ENCODE measurements at places on chromosomes 1 and 21. TPM values are rescaled to one million over a fixed set of nuclear protein-coding genes. Genes with fewer than 3 reads are reported as not detected.

The UBL4B gene
- total RNA-seq = not detected

The CLCA4 gene
- total RNA-seq = not detected

The ITLN2 gene
- not detected for total RNA-seq

The WASF2 gene
- 7.9 TPM for total RNA-seq

The NTMT2 gene
- not detected for total RNA-seq

The BMP8B gene
- not detected for total RNA-seq

The KCNA3 gene
- total RNA-seq = under 0.01 TPM

DNA sequence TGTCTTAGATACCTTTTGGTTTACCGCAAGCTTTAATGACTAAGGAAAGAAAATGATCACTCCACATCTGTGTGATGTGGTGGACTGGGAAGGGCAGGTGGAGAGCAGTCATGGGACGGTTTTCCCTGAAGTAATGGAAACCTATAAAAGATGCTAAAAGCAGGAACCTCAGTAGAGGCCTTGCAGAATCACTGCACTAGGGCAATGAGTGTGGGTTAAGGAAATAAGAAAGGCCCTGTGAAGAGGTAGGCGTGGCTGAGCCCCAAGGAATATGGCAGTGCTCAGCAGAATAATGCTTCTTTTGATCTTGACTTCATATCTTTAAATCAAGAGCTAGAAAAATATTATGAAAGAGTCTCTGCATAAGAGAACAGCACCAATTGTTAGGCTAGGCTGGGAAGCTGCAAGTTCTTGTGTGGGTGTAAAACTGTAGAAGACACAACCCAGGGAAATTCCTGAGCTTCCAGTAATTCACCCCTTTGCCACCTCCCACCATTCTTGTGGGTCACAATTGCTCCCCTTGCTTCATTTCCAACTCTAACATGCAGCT, 49.9 kb downstream of the CLCA4 start:
- no peak for DNase-seq

DNA sequence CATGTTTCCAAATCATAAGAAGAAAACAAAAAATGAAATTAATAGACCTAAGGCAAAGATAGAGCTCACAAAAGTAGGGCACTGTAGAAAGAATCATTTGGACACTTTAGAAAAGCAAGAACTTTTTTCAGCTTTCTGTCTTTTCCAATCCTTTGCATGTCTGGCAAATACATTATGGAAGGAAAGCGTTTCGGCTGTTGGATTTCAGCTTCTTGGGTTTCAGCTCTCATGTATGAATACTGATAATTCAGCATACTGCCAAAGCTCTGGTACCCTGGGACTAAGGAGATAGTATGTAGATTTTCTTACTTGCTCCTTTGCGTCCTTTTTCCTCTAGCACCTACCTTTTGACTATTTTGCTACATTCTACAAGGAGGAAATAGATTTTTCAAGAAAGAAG, 375.9 kb downstream of the BRINP3 start:
- DNase-seq = no peak

GRCh38 chr21:29340228-29340627, 41.5 kb downstream of the BACH1 start:
- peak; percentile 55 for DNase-seq

DNA sequence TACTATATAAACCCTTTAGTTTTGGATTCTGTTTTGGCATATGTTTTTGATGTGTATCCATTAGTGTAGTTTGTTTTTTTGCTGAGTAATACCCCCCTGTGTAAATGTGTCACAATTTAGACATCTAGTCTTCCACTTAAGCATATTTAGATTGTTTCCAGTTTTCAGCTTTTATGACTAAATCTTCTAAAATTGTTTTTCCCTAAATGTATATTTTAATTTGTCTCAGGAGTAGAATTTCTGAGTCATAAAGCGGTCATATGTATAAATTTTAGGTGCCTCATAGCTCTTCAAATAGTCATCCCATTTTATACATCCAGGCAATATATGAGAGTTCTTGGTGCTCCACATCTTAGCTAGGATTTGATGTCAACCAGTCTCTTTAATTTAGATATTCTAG, 1348.0 kb downstream of the MRPL39 start:
- DNase-seq = peak; percentile 83

DNA sequence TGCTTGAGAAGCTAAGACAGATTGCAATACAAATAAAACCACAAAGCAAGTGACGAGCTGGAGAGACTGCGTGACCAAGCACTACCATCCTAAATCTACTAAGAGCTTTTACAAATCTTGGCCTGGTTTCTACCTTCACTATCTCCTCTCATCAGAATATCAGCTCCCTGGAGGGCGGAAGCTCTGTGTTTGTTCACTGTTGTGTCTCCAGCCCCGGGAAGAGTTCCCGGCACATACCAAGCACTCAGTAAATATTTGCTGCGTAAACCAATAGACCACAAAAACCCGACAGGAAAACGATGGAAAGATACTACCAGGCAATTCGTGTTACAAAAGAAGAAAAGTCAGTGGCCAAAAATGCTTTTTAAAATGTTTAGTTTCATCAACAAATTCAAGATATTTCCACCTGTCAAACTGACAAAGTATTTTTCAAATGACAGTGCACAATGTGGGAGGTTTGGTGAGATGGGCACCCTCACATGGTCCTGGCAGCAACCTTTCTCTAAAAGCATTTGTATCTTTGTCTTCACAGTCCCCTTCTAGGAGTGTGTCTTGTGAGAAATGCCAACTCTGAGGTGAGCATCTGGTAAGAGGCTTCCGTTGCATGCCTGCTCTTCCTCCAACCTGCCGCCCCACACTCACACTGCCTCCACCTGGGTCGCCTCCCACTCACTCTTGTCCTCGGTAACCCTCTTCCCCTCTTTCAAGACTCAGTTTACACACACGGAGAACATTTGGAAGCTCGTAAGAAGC, 34.7 kb downstream of the SLC1A7 start:
- peak; percentile 94 for DNase-seq

- DNase-seq = no peak
These were observed 111.9 kb upstream of the TENT5C start for GRCh38 chr1:117493906-117494305.

DNA sequence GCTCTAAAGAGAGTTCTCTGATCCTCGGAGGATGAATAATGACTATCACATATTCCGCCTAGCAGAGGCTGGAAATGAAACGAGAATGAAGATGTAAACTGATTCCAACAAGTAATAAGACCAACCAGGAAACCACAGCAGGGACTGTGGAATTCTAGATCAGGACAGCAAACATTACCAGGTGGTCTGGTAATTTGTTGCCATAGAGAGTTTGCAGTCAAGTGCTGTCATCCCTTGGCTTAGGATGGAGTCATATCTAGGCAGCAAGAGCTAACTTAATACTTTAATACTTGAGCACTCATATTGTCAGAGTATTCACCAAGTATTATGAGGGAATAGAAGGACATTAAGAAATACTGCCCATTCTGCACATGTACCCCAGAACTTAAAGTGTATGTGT, 45.1 kb upstream of the MUTYH start:
- DNase-seq = no peak

DNA sequence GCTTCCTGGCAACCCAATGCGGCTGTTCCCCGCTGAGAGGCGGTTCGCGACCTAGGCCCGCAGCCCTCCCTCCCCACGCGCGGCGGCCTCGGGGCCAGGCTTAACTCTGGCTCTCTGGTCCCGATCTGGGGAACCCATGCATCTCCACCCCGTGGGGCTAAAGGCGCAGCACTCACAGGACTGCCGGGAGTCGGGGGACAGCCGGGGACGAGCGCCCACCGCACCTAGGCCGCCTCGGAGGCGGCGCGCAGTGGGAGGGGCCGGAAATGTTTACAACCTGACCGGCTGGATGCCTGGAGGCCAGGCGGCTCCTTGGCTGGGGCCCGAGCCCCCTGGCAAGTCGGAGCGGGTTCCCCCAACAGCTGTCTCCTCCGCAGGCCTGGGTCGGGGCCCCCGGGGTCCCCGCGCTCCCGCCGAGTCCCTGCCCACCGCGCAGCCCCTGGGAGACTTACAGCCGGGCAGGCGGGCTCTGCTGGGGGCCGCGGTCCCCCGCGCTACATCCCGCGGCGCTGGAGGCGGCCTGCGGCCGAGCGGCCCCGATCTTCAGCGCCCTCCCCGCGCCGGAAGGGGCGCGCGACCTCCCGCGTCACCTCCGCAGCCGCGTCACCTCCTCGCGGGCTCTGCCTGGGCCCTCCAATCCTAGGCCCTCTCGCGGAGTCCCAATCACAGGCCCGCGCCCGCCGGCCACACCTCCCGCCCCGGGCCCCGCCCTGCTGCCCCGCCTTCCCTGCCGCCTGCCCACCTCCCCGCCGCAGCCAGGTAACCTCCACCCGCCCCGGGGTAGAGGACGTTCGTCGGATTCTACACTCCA, at the start of gene ADIPOR1:
TSS of gene ADIPOR1 (minus strand) at position 580 of the 811 bp plus-strand sequence. CDS start 7,242 bp downstream, outside the sequence.
- peak; percentile 78 for DNase-seq

GRCh38 chr1:47893412-47893811, 103.8 kb downstream of the TRABD2B start:
- no peak for DNase-seq

DNA sequence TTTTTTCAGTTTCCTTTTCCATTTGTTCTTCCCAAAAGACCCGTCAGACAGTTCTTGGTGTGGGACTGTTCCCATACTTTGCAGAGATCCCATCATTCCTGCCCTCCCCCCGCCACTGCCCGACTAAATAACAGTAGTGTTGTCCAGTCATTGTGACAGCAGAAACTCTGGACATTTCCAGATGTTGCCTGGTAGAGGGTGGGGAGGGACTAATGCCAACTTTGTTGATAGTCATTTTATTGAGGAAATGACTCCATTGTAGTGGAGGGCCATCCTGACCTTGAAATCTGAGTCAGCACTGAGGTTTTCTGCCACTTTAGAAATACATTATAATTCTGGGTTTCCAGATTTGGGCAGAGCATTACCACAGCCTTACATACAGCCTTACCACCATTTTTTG, 85.4 kb downstream of the CEP350 start:
- peak; percentile 37 for DNase-seq
